ENCODE measurements at places on chromosomes 16 and 17.

DNA sequence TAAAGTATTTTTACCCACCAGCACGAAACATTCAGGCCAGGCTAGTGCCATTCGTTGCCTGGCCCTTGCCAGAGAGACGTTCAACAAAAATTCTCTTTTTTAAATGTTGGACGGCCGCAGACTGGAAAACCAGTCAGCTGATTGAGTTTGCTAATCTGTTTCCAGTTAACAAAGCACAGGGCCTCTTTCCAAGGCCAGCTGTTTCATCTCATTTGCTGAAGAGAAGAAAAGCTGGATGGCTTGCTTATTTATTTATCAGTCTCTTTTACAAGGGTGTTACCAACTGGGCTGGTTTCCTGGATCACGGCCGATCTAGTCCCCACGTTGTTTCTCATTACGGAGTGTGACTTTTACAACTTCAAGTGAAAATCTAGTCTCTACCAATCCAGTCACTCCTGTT lies 418.7 kb upstream of the DYNLRB2 start:
- no peak for DNase-seq

DNA sequence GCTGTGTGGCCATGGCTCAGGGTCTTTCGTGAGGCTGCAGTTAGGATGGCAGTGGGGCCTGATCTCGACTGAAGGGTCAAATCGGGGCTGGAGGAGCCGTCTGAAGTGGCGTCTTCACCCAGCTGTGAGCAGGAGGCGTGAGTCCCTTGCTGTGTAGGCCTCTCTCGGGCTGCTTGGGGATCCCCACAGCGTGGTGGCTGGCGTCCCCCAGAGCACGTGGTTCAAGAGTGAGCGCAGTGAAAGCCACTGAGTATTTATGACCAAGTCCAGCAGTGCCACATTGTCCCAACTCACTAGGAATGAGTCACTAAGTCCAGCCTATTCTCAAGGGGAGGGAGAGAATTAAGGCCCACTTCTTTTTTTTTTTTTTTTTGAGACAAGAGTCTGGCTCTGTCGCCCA lies 11.7 kb upstream of the TCF25 start:
- DNase-seq, result no peak

GRCh38 chr16:78879011-78879410 lies 721.5 kb downstream of the MAF start:
- DNase-seq, result no peak

DNA sequence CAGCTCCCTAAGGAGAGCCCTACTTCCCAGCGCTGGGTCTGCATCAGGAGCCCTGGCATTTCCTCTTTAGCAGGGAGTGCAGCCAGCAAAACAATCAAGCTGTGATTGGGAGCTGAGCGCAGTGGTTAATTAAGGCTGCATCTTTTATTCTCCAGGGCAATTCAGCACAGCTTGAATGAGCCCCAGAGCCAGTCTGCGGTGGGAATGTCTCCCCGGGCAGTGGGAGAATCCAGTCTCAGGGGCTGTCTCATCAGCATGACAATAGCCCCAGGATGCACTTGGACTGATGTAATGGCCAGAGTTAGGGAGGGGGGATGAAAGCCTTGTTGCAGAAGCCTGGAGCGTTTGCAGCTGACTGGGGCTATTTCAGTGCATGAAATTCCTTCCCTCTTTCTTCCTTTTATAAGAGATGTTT lies 292.6 kb upstream of the SOX9 start:
- no peak for DNase-seq
